IPS DF 6.9 (cell line): ENCODE measurements at places on chromosomes 4 and X.

DNA sequence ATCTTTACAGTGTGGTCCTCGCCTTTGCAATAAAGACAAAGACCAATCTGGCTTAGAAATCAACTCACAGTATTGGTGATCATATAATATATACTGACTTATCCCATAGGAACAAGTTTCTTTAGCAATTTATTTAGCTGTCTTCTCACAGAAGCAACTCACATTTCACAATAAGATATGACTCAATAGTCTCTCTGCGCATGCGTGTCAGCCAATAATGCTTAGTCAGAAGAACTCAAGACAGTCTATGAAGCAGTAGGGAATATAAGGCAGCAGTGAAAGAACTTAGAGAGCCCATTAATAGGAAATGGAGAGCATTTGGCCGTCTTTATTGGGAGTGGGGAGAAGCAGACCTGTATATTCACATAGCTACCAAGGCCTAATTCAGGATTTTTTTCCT is 216.7 kb downstream of the IL13RA2 start:
- DNase-seq, result no peak

DNA sequence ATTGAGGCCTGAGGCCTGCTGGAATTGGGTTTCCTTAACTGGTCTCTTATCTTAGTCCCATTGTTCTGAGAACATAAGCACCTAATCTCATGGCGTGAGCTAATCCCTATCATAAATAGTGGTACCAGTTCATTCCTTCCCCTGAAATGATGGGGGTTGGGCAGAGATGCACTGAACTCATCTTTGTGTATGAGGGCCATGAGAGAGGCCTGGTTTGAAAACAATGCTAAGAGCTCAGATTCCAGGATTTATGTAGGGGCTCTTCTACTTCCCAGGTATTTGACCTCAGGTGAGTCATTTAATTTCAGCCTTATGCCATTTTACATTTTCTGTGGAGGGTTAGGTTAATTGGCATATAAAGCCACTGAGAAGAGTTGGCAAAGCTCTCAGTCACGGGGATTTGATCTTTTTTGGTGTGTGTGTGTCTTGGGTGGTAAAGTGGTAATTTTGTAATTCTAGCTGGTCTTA is 4.4 kb downstream of the RBM3 start:
- DNase-seq, result no peak

- DNase-seq, result no peak
These were observed 30.7 kb upstream of the CENPU start for GRCh38 chr4:184764601-184765000.

GRCh38 chrX:3449287-3449686 is 102.8 kb upstream of the MXRA5 start:
- no peak for DNase-seq

GRCh38 chrX:29225670-29226069 is 638.4 kb downstream of the IL1RAPL1 start:
- DNase-seq, result peak; percentile 22

GRCh38 chrX:23819385-23820234 is 36.6 kb downstream of the SAT1 start:
- DNase-seq, result no peak

DNA sequence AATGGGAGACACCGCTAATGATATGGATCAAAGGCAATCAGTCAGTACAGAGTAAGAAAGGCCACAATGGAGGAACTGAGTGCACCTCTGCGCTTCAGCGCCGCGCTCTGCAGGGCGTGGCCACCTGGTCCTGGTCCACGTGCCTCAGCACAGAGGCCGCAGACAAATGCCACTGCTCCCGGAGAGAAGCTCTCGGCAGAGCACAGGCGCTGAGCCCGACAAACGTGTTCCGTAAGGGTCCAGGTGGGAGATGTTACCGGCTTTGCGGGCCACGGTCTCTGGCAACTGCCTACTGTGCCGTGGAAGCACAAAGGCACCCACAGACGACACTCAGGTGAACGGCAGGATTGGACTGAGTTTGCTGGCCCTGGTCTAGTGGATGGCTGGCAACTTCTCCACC is 68.9 kb downstream of the ACOX3 start:
- no peak for DNase-seq

- no peak for DNase-seq
These were observed 70.2 kb downstream of the SORBS2 start for GRCh38 chr4:185741795-185742194.

GRCh38 chrX:92270936-92271855 is 492.0 kb downstream of the PCDH11X start:
- no peak for DNase-seq

DNA sequence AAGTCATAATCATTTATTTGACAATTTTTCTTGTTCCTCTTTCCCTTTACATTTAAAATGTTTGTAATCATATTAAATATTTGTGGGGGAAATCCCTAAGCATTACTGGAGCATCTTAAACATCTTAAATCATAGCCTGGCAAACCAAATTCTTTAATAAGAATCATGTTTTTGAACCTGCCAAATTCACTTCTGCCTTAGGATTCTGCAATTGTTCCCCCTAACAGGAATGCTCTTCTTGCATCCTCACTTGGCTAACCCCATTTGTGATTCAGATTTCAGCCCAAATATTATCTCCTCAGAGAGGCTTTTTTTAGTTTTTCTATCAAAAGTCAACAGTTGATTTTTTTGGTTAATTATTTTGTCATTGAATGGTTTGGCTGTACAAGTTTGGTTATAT is 241.1 kb downstream of the MAPK10 start:
- DNase-seq, result no peak

- no peak for DNase-seq
These were observed 124.9 kb downstream of the POU4F2 start for GRCh38 chr4:146763560-146763959.

GRCh38 chrX:129961180-129962083 is 21.0 kb upstream of the BCORL1 start:
- no peak for DNase-seq

DNA sequence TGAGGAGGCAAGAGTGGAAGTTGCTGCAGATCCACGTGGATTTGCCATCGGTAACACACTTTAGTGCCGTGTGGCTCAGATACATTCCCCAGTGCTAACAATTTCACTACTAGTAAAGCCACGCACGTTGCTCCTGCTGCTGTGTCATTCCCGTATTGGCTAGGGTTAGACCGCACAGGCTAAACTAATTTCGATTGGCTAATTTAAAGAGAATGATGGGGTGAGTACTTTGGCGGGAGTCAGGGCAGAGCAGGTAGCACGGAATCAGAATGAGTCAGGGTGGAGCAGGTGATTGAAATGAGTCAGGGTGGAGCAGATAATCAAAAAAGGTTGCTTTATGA is 1337.5 kb downstream of the FSTL5 start:
- no peak for DNase-seq

- no peak for DNase-seq
These were observed 31.5 kb downstream of the TEC start for GRCh38 chr4:48237996-48238645.

DNA sequence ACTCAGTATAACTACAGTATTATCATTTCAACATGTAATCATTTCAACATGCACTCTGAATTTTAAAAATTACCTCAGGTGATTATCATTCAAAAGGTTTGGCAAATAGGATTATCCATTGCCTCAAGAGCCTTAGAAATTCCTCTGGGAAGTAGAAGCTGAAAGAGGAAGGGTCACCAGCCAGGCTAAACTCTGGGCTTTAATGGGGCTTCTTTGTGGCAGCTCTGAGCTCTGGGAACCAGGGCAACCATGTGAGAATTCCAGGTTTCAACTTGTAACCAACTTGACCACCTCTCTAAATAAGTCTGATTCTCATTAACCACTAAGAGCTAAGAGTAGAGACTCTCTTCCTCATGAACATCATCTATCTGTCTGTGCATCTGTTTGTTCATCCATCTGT is 117.2 kb upstream of the MED14 start:
- DNase-seq, result no peak

DNA sequence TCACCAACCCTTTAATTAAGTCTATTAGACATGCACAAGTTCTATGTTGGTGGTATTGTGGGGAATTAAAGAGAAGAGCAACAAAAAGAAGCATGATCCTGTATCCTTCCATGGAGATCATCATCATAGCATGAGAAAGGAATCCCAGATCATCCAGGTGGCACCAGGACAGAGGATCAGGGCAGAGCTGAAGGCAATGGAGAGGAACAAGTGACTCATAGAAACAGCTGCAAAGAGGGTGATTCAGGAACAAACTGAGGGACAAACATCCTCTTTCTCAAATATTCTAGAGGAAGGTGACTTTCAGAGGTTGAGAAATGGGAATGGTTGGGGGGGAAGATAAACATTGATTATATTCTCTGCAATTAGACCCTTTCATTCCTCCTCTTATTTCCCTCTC is 105.5 kb upstream of the OTUD4 start:
- no peak for DNase-seq

GRCh38 chr4:24519649-24520048 is 64.7 kb downstream of the DHX15 start:
- DNase-seq, result no peak

DNA sequence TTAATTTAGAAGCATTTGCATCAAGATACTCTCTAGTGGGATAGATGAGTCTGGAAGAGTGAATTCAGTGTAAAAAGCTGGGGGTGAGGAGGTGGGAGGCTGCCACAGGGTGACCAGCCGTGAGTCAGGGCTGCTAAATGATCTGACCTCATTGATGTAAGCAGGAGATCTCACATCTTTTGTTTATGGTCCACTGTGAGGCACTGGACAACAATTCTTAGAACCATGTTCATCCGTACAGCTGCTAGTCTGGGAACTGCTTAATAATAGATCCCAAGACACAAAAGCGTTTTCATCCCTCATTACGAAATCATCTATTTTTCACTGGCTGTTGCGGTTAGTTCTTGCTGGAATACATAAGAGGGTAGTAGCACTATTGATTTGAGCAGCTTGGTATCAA is 14.1 kb downstream of the KLF3 start:
- DNase-seq, result no peak

GRCh38 chrX:69124108-69124507 is 41.1 kb downstream of the PJA1 start:
- DNase-seq, result no peak

- no peak for DNase-seq
These were observed 515.6 kb downstream of the PPARGC1A start for GRCh38 chr4:23374259-23374658.

DNA sequence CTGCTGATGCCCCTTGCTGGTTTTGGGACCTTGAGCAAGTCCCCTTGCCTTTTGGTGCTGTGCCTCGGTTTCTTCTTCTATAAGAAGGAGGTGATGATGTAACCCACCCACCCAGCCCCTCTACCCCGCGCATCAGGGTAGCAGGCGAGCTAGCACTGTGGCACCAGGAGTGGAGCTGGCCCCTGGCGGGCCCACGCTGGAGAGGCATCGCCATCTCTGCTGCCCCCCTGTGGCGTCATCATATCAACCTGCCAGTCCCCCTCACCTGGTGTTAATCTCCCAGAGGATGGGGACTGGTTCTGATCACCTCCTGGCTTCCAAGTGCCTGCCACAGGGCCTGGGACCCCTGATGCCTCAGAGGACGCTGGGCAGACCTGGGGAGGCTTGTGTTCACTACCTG is 6.3 kb upstream of the SORCS2 start:
- DNase-seq, result no peak

- no peak for DNase-seq
These were observed 481.5 kb downstream of the BCOR start for GRCh38 chrX:39616098-39616729.

DNA sequence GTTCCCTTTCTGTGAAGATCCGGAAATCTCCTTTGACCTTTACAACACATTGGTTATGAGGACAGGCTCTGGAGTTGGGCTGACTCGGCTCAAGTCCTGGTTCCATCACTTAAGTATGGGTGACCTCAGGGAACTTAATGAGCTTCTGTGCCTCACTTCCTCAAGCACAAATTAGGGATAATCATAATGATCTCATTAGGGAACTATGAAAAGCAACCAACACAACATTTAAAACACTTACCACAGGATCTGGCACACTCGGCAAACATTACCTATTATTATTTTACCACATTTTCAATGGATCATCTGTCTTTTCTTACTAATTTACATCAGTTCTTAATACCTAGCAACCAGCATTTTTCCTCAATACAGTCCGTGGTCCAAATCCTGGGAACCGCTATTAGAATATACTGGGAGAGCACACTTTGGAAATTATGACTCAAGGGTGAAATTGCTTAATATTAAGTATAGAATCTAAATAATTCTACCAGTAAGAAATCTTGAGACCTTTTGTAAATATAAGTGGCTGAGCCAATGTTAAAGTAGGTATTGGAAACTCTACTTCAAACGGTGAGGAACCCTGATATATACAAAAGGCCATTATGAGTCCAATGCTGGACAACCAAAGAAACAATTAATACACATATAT is 19.6 kb downstream of the ADGRA3 start:
- DNase-seq, result no peak

DNA sequence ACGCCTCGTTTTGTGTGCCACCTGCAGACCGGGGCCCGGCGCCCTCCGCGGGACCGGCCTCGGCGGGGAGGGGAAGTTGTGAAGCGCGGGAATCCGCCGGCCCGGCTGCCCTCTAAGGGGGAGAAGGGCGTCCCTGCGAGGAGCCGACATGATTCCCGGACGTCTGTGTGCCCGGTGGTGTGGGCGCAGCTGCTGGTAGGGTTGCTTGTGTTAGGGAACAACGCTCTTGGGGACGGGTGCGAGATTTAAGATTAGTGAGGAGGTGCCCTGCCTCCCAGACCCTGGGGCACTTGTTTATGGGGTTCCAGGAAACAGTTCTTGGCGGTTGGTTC is 627 bp downstream of the CDKN2AIP start:
- no peak for DNase-seq

DNA sequence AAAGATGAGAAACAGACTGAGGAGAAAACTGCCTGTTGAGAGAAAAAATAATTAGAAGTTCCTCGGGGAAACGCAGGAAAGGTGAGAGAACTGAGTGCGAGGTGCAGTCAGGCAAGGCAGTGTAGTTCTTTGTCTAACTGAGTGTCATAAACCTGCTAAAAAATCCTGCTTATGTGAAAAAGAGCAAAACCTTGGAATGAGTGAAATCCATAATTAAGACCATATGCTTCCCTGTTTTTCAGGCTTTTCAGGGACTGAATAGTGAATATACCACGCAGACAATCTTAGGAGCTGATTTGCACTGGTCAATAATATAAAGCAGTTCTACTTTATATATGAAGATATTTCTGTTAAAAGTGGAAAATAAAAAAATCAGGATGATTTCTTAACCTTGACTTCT is 104.9 kb downstream of the RASGEF1B start:
- no peak for DNase-seq

DNA sequence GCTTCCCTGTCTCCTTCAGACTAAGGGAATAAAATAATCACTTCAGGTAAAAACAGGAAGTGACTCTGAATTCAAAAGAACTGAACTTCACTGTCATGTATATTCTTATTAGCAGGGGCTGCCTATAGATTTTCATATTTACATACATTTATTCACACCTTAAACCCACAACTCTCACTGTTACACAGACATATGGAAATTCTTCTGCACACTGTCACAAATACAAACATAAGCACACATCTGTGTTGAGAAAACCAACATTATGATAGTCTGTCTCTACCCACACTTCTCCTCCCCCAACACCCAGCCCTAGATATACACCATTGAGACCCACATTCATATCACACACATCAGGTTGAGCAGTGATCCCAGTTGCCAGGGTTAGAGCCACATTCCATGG is 5.7 kb upstream of the FGF16 start:
- no peak for DNase-seq

DNA sequence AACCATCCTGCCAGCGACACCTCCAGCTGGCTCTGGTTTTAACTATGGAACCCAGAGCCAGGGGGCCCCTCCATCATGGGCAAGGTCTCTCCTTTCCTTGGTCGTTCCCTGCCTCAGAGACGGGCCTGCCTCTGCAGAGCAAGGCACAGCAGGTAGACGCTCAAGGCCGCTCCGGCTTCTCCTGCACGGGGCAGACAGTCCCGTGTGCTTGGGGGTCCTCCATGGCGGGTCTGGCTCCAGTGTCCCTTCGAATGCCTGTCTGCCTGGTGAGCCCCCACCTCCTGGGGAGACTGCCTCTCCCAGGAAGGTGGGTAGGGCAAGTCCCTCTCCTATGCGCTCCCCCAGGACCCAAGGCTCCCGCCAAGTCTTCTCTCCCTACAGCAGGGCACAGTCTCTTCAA is 71.5 kb downstream of the ACOX3 start:
- DNase-seq, result no peak
